Spinal cord (tissue), 10 donors: ENCODE measurements at places on chromosomes 5 and 9. TPM values are rescaled to one million over a fixed set of nuclear protein-coding genes. Genes with fewer than 3 reads are reported as not detected.

AQP7 gene
- total RNA-seq: 0.89 TPM

PLPP7 gene
- 6.2 TPM for total RNA-seq

NR5A1 gene
- 0.11 TPM for total RNA-seq

GLDC gene
- 56.6 TPM for total RNA-seq

LRRC26 gene
- total RNA-seq: 0.30 TPM

TAF11L5 gene
- not detected for total RNA-seq

GCNT1 gene
- total RNA-seq: 4.4 TPM

RNF208 gene
- total RNA-seq: 3.0 TPM

SEMA6A gene
- total RNA-seq: 76.5 TPM

FBN2 gene
- 134 TPM for total RNA-seq

SPINK13 gene
- not detected for total RNA-seq

MRPL50 gene
- total RNA-seq: 40.6 TPM

RXRA gene
- 9.4 TPM for total RNA-seq

DCAF12 gene
- 32.3 TPM for total RNA-seq

PCDHGA8 gene
- 4.6 TPM for total RNA-seq

GABRA1 gene
- 5.5 TPM for total RNA-seq

FRMD3 gene
- total RNA-seq: 26.8 TPM

SHB gene
- 6.2 TPM for total RNA-seq

SLC1A3 gene
- total RNA-seq: 456 TPM

DIPK1B gene
- total RNA-seq: 24.9 TPM

SLC46A2 gene
- total RNA-seq: 0.11 TPM

PRR16 gene
- 1.6 TPM for total RNA-seq

NIM1K gene
- 7.9 TPM for total RNA-seq

SKP1 gene
- 382 TPM for total RNA-seq

FOXI1 gene
- total RNA-seq: not detected

LVRN gene
- 0.61 TPM for total RNA-seq

TCF7 gene
- total RNA-seq: 6.2 TPM

OLFML2A gene
- total RNA-seq: 66.0 TPM

NME5 gene
- 17.0 TPM for total RNA-seq

ARHGEF37 gene
- 7.0 TPM for total RNA-seq

MORN5 gene
- total RNA-seq: 5.8 TPM

RMRP gene
- 50,424 TPM for total RNA-seq

MVB12B gene
- total RNA-seq: 28.9 TPM

C5orf58 gene
- total RNA-seq: not detected

SPINK7 gene
- total RNA-seq: not detected

TYRP1 gene
- total RNA-seq: 10.2 TPM

JAKMIP2 gene
- total RNA-seq: 31.4 TPM

PJA2 gene
- 111 TPM for total RNA-seq

PCDHGA7 gene
- total RNA-seq: 6.6 TPM

ZNF367 gene
- 10.1 TPM for total RNA-seq

FUT7 gene
- total RNA-seq: 0.40 TPM

FANCG gene
- 30.1 TPM for total RNA-seq

BTNL3 gene
- not detected for total RNA-seq

ACOT12 gene
- total RNA-seq: 2.3 TPM

SLC6A19 gene
- 0.10 TPM for total RNA-seq

CLIC3 gene
- total RNA-seq: 6.4 TPM

CETN3 gene
- total RNA-seq: 61.1 TPM

CEP120 gene
- total RNA-seq: 36.2 TPM

ARL14EPL gene
- not detected for total RNA-seq

NKD2 gene
- total RNA-seq: 5.1 TPM

CRAT gene
- 30.7 TPM for total RNA-seq
